ENCODE measurements at places on chromosomes 4 and X.

DNA sequence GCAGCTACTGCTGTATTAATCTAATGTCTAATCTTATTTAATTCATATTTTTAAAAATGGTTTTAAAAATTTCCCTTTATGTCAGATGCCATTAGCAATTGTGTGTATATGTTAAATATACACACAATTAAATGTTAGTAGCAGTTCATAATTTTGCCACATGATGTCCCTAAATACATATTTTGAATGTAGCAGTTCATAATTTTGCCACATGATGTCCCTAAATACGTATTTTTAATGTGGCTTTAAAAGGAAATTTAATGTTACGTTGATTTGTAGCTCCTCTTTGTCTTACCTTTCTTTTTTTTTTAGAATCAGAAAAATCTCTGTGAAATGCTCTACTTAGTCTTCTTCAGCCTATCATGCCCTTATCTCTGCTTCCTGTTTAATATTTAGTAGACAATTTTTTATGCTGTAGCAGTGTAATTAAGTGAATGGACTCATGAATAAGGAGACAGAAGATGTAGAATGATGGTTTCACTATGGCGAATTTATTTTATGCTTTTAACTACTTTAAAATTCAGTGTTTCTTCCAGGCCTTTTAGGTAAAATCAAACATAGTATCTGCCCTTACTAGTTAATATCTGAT, 26.1 kb downstream of the RBM46 start:
- no peak for DNase-seq

DNA sequence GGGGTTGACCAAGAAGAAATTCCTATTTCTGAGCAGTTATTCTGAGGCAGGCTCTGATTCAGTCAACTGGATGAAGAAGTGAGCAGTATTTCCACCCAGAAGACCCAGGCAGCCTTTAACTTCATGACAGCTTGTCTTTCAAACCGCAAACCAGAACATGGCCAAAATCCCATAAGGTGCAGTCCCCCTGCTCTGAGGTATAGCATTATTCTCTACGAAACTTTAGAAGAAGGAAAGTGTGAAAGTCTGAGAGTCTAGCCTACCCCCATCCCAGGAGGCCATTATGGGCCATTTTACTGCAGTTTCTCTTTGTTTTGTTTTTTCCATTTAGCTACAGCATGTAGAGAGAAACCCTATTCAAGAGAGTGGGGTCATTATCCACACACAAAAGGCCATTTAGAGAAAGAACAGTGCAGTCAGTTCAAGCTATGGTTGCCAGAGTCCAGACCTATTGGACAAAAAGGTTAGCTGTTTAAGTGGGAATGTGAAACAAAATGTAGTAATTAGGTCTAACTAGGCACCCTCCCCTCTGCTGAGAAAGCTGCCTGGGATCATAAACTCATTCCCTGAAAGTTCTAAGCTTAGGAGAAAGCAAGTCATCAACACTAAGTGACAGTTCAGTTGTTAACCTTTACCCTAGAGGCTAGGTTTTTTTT, 52.1 kb upstream of the RASGEF1B start:
- DNase-seq, result no peak

GRCh38 chr4:79907001-79907400, 166.0 kb downstream of the ANTXR2 start:
- DNase-seq, result no peak

DNA sequence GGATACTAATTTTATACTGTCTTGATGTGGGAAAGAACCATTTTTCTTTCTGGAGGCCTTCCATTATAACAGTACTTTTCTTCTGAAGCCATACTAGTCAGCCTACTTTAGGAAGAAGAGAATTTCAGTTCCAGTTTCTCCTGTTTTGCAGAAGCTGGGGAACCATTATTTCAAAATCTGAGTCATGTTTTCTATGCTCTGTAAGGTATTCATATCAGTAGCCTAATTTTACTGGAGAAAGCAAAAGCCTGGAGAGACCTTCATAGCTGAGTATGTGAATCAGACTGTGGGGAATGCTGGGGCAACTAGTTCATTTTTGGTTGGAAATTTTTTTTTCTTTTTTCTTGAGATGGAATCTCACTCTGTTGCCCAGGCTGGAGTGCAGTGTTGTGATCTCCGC, 22.4 kb downstream of the AFF1 start:
- DNase-seq, result peak; percentile 83

- no peak for DNase-seq
These were observed 50.0 kb downstream of the LUZP4 start for GRCh38 chrX:115339441-115340025.

GRCh38 chr4:8195841-8196458, 3.1 kb upstream of the SH3TC1 start:
- peak; percentile 63 for DNase-seq

All from PC-9 (cell line).